ENCODE measurements at places on chromosomes 3 and 15. TPM values are rescaled to one million over a fixed set of nuclear protein-coding genes. Genes with fewer than 3 reads are reported as not detected.

DNA sequence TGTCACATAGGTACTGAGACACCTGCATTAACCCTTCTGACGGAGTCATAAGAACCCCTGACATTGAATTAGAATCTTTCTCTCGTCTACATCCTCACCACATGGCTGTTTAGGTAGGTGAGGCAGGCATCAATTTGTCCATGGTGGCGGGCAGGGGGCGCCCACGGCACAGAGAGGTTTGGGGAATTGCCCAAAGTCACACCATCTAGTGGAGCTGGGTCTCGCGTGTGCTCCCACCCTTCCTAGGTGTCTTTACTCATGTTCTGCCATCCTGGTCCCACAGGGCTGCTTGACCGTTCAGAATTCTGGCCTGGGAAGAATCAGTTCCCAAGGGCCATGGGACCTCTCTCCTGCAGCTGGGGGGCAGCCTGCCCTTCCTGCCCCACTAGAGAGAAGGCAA is 14.7 kb upstream of the DLL4 start:
- peaks cover 20% of the 10 kb centered on the region for H3K4me1 ChIP-seq
- H3K4me3 ChIP-seq = no peak overlapping the region
- H3K36me3 ChIP-seq = no peaks in the 10 kb centered on the region

GRCh38 chr15:85854345-85855097 is 59.8 kb upstream of the KLHL25 start:
- H3K27me3 ChIP-seq = no peaks in the 10 kb centered on the region
- H3K27ac ChIP-seq = no peak overlapping the region
- DNase-seq = no peak

GRCh38 chr15:85826756-85827515 is 32.2 kb upstream of the KLHL25 start:
- H3K27me3 ChIP-seq = no peaks in the 10 kb centered on the region
- H3K27ac ChIP-seq = no peak overlapping the region
- H3K36me3 ChIP-seq = no peaks in the 10 kb centered on the region
- DNase-seq = no peak
- no peaks in the 10 kb centered on the region for H3K4me1 ChIP-seq
- H3K4me3 ChIP-seq = no peak overlapping the region

The MUSTN1 gene
- 0.84 TPM for total RNA-seq

The GPR62 gene
- 0.19 TPM for total RNA-seq
